ENCODE measurements at places on chromosomes 3 and 15.

- DNase-seq = peak; percentile 99
Observed at GRCh38 chr15:75008629-75009326, 13.4 kb downstream of the SCAMP5 start.

- DNase-seq = no peak
Observed at GRCh38 chr3:5205165-5205941, 17.8 kb downstream of the EDEM1 start.

DNA sequence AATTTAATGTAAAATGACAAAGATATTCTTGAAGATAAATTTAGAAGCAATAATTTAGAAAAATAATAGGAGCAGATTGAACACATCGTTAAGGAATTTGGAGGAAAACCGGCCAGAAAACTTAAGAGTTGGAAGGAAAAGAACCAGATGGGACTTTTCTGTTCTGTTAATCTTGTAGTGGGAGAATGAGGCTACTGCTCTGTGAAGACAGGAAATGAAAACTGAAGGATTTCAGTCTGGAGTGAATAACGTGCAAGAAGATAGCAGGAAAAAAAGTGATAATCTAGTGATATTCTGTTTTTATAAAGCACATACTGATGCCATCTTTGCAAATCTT lies 74.2 kb downstream of the DPPA2 start:
- no peak for DNase-seq

DNA sequence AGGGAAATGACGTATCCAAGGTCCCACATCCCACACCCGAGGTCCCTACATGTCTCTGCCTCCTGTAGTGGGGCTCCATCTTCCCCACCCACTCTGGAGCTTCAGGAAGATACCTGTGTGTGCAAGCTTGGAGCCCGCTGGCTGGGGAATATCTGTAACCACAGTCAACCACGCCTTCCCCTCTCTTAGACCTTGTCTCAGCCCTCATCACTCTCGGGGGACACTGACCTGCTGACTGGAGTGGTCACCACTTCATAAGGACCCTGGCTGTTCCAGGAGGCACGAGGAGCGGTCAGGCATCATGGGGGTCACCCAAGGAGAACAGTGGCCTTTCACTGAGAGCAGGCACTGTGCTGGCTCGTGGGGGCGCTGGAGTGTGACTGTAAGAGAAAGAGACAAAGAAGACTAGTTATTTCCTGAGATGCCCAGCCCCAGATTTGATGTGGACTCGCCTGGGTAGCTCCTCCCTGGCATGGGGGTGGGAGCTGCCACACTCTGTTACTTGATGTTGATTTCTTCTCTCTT lies 48.6 kb downstream of the CTXND1 start:
- no peak for DNase-seq

DNA sequence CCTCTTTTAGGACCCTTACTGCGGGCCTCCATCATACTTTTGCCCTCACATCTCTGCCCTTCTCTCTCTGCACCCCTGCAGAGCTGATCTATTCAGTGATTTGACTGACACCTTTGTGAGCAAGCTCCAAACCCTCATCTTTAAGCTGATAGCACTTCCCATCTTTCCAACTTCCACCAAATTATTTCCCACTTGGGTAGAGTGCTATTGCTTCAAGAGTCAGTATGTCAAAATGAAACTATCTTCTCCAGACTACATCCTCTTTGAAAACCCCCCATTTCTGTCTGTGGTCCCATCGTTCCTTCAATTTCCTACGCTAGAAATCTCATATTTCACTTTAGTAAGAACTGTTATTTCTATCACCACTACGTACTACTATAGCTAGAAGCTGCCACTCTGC lies 19.7 kb downstream of the ZWILCH start:
- DNase-seq = no peak

GRCh38 chr3:24043168-24043567 lies 98.1 kb downstream of the NR1D2 start:
- DNase-seq = no peak

GRCh38 chr15:100714749-100715342 lies 112.5 kb downstream of the ASB7 start:
- no peak for DNase-seq

- DNase-seq = peak; percentile 50
Observed at GRCh38 chr15:28955160-28955992, 69.6 kb downstream of the APBA2 start.

- DNase-seq = no peak
Observed at GRCh38 chr15:42784705-42785104, 47.8 kb upstream of the CDAN1 start.

GRCh38 chr15:69305204-69305931 lies 6.7 kb downstream of the PAQR5 start:
- DNase-seq = no peak

- DNase-seq = no peak
Observed at GRCh38 chr3:13025090-13025489, 48.1 kb downstream of the IQSEC1 start.

DNA sequence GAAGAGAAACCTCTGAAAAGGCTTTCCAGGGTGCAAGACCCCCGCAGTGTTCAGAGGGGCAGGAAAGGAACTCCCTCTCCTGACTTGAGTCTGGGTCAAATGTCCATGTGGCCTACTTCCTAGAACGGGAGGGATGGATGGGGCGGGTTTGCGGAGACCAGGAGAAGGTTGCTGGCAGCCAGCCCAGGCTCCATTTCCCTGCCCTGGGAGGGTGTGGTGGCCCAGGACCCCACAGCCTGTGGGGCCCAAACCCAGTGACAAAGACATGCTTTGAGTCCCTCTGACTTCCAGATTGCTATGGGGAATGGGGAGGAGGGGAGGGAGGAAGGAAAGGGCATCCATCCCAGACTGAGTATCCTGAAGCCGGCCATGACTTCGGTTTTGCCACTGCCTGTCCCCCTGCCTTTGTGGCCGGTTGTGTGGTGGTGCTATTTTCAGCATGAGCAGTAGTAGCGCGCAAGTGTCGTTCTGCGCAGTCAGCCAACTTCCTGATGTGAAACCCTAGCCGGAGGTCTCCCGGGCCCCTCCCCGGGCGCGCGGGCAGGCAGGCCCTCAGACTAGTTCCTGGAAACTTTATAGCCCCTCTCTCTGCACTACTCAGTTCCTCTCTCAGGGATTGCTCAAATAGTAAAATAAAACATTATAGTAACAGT lies 24.4 kb downstream of the MAGEF1 start:
- DNase-seq = no peak

DNA sequence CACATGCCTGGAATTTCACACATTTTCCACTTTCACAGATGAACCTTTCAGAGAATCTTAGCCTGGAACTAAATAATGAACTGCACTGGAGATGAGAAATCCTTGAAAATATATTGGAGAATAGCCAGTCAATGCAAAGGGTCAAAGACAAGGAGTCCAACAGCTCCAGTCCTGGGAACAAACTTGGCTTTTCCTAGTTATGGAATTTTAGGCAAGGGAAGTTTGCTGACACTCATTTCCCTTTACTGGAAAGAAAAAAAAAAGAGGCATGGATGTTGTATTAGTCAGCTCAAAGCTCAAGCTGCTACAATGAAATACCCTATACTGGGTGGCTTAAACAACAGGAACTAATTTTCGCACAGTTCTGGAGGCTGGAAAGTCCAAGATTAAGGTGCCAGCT lies 690.8 kb upstream of the ARPP21 start:
- no peak for DNase-seq

GRCh38 chr3:194132465-194133286 lies 3.3 kb upstream of the HES1 start:
- no peak for DNase-seq

Measured in OCI-LY7 (cell line).